ENCODE measurements at places on chromosomes 3 and 15.
A peak's percentile ranks its signal among the peaks of the same experiment; 100 is the strongest.

DNA sequence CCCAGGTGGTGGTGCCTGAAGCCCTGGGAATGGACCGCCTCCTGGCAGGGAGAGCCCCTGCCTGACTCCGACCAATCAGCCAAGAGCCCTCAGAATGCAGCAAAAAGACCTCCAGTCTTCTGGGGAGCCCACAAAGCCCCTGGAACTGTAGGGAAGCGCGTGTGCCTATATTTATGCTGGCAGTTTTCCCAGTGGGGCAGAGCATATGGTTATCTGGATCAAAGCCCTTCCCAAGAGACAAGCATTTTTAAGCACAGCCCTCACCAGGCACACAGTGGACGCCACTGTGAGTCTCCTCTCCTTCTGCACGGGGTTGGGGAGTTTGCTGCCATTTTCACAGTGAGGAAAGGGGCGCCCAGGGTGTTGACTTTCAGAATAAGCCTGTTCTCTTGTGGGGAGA is 80.9 kb upstream of the RPL32 start:
- DNase-seq = no peak

DNA sequence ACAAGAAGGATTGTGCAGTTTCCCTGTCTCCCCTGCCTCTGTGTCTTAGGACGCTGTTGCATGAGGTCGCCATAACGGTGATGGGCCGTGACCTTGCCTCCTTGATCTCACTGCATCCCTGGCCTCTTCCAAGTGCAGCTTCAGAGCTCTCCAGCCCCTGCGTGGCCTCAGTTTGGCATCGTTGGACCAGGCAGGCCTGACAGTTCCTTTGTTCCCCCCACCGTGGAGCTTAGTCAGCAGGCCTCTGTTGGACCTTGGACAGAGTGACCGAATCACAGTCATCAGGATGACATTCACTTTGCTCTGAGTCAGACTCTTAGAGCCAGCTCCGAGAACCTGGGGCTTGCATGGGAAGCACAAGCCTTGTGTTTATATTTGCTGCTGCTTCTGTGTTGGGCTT is 139.4 kb downstream of the OPA1 start:
- DNase-seq = no peak

DNA sequence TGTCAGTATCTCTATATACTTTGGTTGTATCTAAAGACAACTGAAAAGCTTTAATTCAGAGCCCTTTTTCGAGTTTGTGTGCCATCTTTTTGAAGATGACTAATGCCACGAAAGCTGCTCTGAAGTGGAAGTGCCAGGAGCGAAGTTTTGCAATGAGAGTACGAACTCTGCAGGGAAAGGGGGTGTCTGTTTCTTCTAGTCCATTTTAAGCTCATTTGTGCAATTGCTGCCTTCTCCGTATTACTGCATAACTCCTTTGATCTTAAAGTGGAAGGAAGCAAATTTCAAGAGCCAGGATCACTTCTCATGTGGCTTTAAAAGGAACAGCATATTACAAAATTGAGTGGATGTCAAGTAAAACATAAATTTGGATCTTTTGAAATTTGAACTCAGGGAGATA is 245.3 kb downstream of the FEZF2 start:
- DNase-seq = no peak

- no peak for DNase-seq
These were observed 34.3 kb downstream of the TMEM40 start for GRCh38 chr3:12724794-12725193.

DNA sequence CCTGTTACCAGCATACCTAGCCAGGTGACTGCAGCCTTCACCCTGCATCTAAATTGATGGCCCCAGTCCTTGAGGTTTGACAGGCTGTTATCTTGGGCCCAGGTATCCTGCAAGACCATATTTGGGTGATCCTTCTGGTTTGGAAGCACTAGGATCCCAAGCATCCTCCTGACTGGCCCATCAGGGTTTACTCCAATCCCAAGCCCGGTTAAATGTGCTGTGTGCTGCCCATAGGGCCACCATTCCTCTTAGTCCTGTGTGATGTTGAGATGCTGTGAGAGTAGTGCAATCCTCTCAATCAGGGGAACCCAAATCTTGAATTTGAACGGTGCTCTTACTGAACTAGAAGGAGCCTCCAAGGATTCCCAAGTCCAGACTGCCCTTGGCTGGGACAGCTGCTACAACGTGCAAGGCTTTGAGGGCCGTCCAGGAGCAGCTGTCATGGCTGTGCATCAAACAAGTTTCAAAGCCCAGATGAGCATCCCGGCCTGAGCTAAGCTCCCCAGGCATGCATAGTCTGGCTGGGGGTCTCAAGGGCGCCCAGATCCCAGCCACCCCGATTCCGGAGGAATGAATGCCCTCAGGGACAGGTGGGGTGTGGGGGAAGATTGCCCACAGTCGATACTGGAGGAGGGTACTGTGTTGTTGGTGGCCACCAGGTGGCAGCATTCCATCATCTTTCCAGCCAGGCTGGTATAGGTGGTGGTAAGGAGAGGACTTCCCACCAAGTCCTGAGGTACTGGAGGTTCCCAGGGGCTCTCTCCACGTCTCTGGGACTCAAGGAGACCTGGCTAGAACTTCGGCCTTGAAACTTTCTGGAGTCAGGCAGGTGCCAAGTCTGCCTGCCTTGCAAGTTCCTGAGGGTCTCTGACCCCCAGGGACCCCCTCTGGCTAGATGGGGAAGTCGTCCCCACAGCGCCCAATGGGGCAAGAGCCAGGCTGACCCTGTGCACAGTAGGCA is 32.6 kb downstream of the RBM5 start:
- DNase-seq = peak; percentile 72

DNA sequence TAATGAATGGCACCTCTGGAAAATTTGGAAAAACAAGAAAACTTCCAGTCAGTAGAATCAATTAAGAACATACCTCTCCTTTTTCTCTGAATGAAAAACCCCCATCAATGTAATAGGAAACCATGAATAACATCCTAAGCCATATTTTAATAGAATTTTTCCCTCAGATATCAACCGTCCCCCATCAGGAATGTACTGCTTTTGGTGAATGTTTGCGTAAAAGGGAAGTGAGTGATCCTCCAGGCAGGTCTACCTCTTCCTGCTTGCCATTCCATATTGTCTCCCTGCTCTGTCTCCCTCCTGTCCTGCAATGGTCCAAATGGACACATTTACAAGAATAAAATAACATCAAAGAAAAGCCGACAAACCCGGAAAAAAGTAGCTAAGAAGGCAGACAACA is 30.8 kb downstream of the LAMP3 start:
- no peak for DNase-seq

GRCh38 chr3:143849854-143850549 is 1.7 kb upstream of the SLC9A9 start:
- no peak for DNase-seq

- no peak for DNase-seq
These were observed 177.5 kb downstream of the RAB11A start for GRCh38 chr15:66046751-66047150.

- no peak for DNase-seq
These were observed 60.7 kb upstream of the ALDH1A3 start for GRCh38 chr15:100818927-100819326.

DNA sequence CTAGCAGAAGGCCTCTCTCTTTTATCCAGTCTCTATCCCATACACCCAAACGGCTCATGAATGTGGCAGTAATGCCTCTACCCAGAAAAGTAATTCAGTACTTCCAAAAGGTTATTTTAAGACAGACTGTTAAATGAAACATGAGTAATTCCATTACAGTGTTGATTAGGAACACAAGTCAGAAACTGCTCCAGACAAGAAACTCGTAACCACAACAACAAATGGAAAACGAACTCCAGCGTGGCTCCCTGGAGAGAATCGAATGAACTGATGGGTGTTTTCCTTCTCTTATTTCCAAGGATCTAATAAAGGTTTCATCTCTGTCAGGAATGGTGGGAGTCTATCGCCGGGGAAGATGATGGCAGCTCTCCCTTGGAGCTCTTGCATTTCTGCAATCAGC is 228.4 kb downstream of the MAGI1 start:
- DNase-seq = no peak

DNA sequence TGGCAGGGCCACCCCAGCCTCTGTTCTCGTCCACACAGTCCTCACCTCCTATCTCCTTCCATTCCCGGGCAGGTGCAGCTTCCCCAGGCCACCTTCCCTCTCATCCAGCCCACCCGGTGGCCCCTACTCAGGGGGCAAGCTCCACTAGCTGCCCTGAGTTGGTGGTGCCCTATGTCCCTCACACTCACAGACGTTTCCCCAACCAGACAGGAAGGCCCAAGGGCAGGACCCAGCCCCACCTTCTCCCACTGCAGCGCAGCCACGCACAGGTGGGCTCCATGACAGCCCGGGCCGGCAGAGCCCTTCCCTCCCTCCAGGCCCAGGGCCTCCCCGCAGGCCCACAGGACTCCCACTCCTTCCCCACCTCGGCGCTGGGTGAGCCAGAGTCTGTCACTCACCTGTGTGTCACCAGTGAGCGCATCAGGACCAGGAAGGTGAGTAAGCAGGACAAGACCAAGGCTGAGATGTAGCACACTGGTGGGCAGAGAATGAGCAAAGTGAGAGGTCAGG is 11.1 kb downstream of the ISLR start:
- no peak for DNase-seq

- no peak for DNase-seq
These were observed 1141.6 kb downstream of the IGSF11 start for GRCh38 chr3:117893001-117893400.

DNA sequence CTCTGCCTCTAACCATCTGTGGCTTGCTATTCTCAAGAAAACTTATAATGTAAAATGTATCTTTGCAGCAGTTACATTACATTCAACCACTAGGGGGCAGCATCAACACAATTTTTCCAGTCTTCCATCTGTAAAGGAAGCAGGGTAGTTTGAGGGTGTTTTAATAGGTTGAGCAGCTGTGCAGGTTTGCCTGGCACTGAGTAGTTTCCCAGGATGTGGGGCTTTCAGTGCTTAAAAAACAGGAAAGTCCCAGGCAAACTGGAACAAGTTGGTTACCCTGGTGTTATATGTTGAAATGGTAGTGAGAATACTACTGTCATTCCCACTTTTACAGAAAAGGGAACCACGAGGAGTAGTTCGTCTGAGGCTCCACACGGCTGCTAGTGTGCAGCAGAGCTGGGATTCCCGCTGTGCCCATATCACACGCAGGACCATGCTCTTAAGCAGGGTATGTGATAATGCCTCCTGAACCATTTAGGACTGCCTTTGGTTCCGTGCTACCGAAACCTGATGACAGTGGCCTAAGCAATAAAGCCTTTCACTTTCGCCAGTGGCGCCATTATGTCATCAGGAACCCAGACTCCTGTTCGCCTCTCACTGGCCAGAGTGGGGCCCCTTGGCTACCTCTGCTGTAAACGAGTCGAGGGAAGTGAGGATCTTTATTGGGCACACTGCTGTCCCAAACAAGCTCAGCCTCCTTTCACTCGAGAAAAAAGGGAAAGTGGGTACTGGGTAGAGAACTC is 64.7 kb upstream of the ZBTB38 start:
- DNase-seq = peak; percentile 85

DNA sequence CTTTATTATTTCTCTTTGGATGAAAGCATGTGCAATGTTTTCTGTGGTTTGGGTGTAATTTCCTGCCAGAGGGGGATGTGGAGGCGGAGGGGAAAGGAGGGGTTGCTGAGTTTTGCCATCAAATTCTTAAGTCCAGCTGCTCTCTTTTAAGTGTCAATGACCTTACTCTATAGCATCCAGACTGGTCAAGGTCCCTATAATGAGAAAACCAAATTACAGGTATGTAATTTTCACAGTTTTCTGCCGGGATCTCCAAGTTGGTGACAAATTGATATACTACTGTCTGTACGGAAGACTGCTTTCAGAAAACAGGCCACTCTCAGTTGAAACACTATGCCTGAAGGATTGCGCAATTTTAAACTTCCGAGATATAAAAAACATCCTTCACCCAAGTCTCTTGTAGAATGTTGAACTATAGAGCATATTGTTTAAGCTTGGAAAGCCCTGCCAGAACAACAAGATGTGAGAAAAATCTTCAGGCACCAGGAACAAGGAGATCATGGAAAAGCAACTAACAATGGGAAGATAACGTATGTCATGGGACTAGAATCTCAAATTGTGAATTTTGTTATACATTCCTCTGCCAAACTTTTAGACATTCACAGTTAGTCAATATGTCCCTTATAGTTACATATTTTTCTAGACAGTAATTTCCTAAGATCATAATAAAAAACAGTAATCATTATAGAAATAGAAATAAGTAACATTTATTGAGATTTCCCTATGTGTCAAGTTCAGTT is 300.7 kb upstream of the SATB1 start:
- DNase-seq = peak; percentile 62

- DNase-seq = peak; percentile 26
These were observed 521.3 kb upstream of the SEMA6D start for GRCh38 chr15:47196048-47196447.

- no peak for DNase-seq
These were observed 606.6 kb downstream of the TBL1XR1 start for GRCh38 chr3:176590722-176591121.

DNA sequence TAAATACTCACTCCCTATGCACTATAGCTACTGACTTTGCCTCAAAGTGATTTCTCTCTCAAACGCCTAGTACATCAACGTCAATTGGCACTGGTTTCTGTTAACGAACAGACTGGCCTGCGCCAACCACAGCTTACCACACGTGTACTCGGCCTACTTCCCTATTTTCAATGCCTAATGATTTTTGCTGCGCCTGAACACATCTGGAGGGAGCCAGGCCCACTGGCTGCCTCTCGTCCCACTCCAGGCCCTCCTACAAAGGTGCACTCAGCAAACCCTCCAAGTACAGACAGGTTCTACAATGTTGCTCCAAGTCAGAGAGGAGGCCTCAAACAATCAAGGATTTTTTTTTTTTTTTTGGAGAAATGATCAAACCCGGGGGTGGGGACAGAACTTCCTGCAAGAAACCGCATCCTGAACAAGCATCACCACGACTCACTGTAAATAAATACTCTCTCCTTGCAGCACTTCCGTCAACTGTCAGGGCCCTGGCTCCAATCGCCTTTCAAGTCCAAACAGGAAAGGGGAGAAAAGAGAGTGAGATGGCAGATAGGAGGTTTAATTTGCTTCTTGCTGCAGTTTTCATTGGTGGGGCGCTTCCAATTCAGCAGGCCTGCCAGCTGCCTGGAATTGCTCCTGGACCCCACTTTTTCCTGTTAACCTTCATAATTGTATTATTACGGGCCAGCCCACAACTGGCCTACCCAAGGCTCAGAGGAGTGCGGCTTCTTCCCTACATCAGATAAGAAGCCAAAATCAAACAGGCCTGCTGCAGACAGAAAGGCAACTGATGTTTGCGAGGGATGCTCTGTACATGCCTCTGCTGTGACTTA is 139.3 kb downstream of the FOXP1 start:
- DNase-seq = peak; percentile 85

DNA sequence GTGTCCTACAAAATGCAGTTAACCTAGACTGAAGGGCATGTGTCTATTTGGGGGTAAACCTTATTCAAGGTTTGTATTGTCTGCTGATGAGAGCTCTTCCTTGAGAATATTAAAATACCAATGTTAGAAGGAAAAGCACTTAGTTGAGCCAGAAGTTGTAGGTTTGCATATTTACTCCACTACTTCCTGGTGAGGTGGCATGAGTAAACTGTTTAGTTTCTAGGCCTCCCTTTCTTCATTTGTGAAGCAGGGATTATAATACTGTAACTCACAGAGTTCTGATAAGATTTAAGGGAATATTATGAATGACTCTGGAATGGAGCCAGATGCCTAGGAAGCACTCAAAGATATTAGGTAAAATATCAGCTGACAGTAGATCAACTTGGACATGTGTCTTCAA is 46.7 kb downstream of the CD200R1L start:
- DNase-seq = no peak

All from CD4-positive, alpha-beta T cell treated with Interleukin-12 subunit alpha and Interleukin-12 subunit beta, for 1 hour (primary cell).